ENCODE measurements at places on chromosomes 6 and 20.
A peak's percentile ranks its signal among the peaks of the same experiment; 100 is the strongest.

- no peak for DNase-seq
Measured at GRCh38 chr20:53792946-53793536, 199.4 kb upstream of the ZNF217 start.

DNA sequence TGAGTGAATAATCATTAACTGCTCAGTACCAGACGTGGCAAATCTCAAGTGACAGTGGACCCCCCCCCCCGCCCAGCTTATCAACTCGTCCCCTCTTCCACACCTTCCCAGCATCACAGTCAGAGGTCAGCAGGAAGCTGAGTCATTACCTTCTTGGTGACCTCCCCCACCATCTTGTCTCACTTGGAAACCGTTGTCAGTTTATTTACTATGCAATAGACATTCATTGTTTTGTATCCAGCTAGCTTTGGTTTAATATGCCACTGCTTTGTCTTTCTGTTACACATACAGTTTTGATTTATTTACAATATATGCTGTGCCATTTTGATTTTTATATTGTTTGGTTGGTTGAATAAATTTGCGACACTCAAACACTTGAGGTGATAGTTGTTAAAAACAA, 158.1 kb downstream of the QKI start:
- peak; percentile 77 for DNase-seq

- DNase-seq, result peak; percentile 34
Measured at GRCh38 chr20:19692100-19692499, 66.0 kb upstream of the RIN2 start.

- DNase-seq, result no peak
Measured at GRCh38 chr6:101015541-101015940, 134.4 kb upstream of the ASCC3 start.

DNA sequence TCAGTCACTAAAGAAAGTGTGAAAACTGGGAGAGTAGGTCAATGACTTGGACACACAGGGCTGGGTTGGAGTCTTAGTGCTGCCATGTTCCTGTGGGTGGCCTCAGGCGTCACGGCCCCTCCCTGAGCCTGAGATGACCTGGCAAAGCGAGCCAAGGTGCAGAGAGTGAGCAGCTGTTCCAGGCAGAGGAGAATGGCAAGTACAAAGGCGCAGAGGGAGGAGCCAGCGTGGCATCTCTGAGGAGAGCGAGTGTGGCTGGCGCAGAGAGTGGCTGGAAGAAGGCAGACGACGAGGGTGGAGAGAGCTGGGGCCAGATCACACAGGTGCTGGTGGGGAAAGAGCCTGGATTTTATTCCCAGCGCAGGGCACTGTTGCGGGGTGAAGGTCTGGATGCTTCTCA, 20.6 kb upstream of the CHMP4B start:
- DNase-seq, result no peak

All from RCC 7860 (cell line).